ENCODE measurements at places on chromosomes 6 and 20.
A peak's percentile ranks its signal among the peaks of the same experiment; 100 is the strongest.

DNA sequence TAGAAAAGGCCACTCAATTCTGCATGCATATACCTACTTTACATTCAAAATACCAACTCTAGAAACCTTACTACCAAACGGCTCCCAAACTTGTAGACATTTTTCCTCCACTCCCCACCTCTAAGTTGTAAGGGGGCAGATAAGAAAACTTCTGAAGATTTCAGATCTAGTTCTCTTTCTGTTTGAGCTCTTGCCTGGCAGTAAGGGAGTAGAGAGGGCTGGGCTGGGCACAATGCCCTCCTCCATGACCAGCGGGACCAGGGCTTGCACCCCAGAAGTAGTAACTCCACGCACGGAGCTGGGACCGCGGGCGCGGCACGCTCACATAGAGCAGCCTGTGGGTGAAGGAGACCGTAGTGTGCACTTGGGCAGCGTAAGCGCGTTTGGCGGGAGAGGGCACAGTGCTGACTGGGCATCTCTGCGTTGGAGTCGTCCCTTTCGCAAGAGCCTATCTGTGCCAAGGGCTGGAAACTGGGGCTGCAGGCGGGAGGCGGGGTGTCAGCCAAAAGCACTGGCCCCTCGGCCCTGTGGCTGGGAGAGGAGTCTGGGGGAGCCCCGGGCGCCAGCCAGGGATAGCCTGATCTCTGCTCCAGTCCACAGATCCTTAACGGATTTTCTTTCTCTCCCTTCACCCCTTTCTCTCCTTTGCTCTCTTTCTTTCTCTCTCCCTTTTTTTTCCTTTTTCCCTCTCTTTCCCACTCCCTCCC, 32.4 kb downstream of the PHACTR1 start:
- no peak for DNase-seq

GRCh38 chr6:135084001-135084915, 29.6 kb upstream of the HBS1L start:
- peak; percentile 68 for DNase-seq

DNA sequence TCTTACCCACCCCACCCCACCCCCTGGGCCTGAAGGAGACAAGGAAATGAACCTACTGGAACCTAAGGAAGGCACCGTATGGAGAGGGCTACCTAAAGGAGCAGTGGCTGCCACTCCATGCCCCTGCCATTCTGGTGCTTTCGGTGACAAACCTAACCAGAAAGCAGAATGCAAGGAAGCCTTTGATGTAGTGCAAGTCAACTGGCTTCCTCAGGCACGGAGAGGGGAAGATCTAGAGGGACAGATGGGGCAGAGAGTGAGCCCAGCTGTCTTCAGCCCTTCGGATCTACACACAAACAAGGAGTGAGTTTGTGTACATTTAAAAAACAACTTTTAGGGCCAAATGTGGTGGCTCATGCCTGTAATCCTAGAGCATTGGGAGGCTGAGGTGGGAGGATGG, 39.5 kb downstream of the PPP1R16B start:
- DNase-seq, result no peak

GRCh38 chr6:154969796-154970195, 25.3 kb upstream of the TIAM2 start:
- DNase-seq, result no peak

GRCh38 chr6:48834706-48835105, 628.3 kb downstream of the MMUT start:
- DNase-seq, result peak; percentile 52

GRCh38 chr6:105746509-105746908, 339.6 kb upstream of the PRDM1 start:
- DNase-seq, result no peak

GRCh38 chr20:11445161-11445560, 472.5 kb upstream of the BTBD3 start:
- no peak for DNase-seq

All from SK-MEL-5 (cell line).